EH (cell line): ENCODE measurements at places on chromosomes 2 and 18.

DNA sequence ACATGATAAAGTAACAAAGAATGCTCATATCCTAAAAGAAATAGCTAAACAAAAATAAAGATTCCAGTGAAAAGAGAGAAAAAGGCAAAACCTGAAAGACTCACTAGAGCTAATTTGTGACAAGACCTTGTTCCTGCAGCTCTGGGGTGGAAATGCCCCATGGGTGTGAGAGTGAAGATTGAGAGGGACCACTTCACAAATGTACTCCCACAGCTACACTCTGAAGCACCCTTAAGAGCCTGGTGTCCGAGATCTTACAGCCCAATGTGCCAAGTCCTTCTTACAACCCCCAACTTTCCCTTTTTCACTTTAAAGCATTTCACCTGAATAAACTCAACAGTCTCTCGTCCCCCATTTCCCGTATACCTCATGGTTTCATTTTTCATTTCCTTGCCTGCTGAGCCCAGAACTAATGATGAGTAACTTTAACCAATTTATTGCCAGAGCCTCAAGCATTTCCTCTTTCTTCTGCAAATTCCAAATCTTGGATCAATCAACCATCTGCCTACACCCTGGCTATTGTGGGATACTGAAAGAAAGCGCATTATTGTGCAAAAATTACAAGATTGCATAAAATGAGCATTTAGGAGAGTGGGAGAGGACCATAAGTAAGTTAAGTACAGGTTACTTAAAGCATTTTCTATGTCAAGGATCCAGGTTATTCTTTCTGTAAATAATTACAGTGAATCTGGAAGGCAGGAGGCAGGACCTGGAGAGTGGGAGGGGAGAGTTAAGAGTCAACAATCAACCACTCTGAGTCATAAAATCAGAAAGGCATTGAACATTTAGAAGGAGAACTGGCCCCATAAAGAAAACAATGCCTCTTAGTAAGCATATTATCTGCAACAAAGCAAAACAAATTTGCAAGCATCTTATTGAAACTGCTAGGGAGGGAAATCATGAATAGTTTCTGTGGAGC is 804.4 kb upstream of the CELF4 start:
- DNase-seq = no peak

GRCh38 chr2:27128668-27129571 is 5.3 kb downstream of the ABHD1 start:
- no peak for DNase-seq

- DNase-seq = no peak
These were observed 2.7 kb upstream of the SLC66A3 start for GRCh38 chr2:11152591-11152990.

DNA sequence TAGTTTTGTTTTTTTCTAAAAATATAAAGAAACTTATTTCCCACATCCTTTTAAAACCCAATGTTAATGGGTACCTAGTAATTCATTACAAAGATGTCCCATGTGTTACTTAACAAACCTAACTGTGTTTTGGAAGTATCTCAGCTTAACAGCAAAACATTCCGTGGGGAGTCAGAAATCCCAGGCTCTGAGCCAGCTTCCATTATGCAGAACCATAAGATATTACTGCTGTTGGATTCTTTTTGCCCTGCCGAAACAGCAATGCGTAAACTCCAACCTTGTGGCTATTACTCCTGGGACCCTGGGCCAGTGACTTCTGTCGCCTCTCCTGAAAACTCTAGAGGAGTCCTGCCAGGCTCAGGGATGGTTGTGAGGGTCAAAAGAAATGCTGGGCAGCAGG is 174.1 kb downstream of the UXS1 start:
- no peak for DNase-seq

- DNase-seq = peak; percentile 90
These were observed 590.8 kb upstream of the ID2 start for GRCh38 chr2:8090748-8091700.

DNA sequence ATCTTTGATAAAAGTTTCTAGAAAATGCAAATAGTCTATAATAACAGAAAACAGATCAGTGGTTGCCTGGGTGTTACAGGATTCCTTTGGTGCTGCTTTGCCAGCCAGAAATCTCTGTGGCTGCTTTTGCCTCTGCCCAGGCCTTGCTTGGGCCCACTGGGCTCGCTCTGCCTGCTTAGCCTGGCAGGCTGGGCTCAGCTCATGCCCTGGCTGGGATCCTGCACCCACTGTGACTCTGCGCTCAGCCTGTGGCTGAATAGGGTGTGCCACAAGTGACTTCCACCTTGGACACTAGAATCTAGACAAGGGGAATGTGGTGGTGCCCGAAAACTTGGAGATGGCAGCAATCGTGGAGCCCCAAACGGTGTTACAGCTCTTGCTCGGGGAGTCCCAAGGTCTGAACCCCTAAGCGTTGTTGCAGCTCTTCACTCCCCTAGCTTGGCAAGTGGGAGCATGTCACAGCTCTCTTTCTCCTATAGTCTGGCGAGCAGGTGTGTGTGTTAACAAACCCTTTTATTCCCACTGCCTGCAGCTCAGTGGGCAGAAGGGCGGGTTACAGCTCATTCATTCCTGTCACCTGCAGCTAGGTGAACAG is 50.9 kb downstream of the FBXO48 start:
- DNase-seq = no peak

DNA sequence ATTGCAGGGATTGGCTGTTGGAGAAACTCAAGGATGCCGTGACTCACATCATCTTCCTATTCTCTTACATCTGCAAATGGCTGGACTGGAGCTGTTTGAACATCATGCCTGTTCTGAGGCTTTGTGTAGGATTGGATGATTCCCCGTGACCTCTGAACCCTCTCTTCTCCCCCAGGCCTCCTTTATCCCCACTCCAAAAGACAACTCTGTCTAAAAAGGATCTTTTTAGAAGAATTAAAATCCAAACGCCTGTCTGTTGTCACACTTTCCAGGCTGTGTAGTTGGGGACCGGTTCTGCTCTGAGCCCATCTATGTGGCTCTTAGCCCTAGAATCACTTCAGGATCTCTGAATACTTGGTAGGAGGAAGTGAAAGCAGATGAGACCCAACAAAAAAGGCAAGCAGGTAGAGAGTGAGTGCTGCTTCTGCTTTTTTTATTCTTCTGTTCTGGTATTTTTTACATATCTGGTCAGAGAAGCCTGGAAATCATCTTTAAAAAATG is 565 bp downstream of the SP140 start:
- DNase-seq = no peak
